Stimulated activated CD8-positive, alpha-beta memory T cell treated with anti-CD3 and anti-CD28 coated beads, Interleukin-7, amount 100 ng/mL, for 48 hours (primary cell): ENCODE measurements at places on chromosomes 13 and 19.

- no peak for DNase-seq
Observed at GRCh38 chr13:99542788-99543406, 41.6 kb downstream of the TM9SF2 start.

DNA sequence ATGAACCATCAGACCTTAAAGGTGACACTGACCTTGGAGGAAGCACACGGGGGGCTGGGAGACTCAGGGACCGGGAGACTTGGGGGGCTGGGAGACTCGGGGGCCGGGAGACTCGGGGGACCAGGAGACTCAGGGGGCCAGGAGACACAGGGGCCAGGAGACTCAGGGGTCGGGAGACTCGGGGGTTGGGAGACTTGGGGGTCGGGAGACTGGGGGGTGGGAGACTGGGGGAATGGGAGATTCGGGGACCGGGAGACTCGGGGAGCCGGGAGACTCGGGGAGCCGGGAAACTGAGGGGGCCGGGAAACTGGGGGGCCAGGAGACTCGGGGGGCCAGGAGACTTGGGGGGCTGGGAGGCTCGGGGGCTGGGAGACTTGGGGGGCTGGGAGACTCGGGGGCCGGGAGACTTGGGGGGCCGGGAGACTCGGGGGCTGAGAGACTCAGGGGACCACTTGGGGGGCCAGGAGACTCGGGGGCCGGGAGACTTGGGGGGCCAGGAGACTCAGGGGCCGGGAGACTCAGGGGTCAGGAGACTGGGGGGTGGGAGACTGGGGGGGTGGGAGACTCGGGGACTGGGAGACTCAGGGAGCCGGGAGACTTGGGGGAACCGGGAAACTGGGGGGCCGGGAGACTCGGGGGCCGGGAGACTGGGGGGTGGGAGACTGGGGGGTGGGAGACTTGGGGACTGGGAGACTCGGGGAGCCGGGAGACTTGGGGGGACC lies 62.9 kb downstream of the RASA3 start:
- DNase-seq: no peak

GRCh38 chr19:18300930-18301717 lies 19.7 kb upstream of the JUND start:
- no peak for DNase-seq

GRCh38 chr13:45398877-45399276 lies 19.3 kb downstream of the SLC25A30 start:
- DNase-seq: no peak

DNA sequence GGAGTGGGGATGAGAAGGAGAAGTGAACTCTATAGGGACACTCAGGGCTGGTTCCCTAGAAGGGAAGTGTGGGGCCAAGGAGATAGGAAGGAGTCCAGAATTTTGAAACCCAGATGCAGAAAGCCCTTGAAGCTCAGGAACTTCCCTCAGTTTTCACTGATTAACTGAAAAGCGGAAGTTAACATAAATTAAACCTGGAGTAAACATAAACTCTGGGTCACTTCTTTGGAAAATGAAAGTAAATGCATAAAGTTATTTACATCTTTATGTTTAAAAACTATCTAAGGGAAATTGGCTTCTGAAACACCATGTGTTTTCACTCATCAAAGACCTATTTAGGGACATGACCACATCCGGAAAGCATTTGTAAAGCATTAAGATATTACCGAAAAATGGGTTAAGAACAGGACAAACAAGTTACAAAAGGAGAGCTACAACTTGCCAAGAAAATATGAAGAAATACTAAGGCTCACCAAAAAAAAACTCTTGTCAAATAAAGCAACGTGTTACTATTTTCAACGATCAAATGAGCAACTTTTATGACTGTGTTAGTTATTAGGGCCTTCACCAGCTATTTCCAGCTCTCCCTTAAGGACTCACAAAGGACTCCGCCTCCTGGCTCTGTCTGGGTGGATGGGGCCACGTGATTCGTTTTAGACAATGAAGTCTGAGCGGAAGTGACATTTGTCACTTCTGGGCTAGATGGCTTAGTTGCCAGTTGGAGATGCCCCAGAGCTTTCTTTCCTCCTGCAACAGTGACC lies 439.1 kb upstream of the ZNF507 start:
- no peak for DNase-seq

GRCh38 chr19:29590278-29590677 lies 15.8 kb upstream of the POP4 start:
- DNase-seq: no peak

- no peak for DNase-seq
Observed at GRCh38 chr13:80862456-80862855, 521.5 kb upstream of the SPRY2 start.

GRCh38 chr13:48772908-48773307 lies 119.2 kb downstream of the CYSLTR2 start:
- no peak for DNase-seq

DNA sequence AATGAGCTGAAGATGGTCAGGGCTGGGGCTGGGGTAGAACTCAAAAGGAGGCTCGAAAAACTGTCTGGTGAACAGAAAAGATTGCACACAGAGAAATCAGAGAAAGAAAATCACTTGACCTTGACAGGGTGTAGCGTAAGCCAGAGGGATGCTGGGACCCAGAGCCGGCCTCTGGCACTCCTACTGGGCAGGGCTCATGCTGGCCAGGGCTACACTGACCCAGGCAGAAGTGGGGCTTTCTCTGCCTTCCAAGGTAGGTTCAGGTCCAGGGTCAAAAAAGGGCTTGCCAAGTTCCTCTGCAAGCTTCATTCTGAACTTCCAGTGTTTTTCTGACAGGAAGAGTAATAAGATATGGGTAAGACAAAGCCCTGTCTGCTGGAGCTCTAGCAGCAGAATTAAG lies 56.2 kb downstream of the LATS2 start:
- no peak for DNase-seq

GRCh38 chr19:1455336-1456120 lies 5.6 kb downstream of the APC2 start:
- peak; percentile 62 for DNase-seq

- no peak for DNase-seq
Observed at GRCh38 chr19:36773223-36773579, 594 bp upstream of the ZNF850 start.

- no peak for DNase-seq
Observed at GRCh38 chr13:23656637-23657371, 86.6 kb downstream of the TNFRSF19 start.

- DNase-seq: no peak
Observed at GRCh38 chr19:47430041-47430802, 10.9 kb upstream of the MEIS3 start.

DNA sequence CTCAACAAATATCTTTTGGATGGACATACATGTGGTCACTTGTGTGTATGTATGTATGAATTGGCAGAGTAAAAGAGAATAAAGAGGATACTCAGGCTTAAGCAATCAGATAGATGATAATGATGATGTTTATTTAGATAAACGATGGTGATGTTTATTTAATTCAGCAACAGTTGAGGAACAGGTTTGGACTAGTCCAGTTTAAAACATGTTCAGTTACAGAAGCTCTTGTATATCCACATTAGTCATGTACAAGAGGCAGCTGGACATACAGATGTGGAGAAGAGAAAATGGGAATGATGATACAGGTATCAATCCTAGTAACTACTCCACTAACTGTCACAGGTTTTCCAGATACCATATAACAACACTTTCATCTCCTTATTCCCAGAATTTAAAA lies 232.1 kb downstream of the DIAPH3 start:
- no peak for DNase-seq

DNA sequence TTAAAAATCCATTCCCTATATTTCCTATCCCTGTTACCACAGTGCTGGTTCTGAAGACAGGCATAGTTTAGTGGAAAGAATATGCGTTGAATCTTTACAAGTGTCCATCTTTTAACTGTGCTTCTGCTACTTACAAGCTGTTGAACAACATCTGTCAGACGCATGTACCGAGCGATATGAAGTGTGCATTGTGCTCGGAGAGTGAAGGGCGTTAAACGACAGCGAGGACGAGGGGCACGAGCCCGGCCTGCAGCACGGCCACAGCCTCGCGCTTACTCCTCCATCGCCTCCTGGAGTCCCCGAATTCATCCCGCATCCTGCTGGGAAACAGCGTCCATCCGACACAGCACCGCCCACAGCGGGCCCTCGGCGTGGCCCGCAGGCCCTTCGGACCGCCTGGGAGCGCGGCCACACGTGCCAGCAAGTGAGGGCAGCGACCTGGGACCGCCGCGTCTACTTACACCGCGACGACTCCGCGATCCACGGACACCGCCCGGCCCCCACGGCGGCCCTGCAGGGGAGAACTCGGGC lies 514 bp downstream of the PCID2 start:
- no peak for DNase-seq

- DNase-seq: no peak
Observed at GRCh38 chr13:111316161-111316730, 4.2 kb upstream of the TEX29 start.

GRCh38 chr13:40120781-40121180 lies 465.3 kb downstream of the COG6 start:
- no peak for DNase-seq

DNA sequence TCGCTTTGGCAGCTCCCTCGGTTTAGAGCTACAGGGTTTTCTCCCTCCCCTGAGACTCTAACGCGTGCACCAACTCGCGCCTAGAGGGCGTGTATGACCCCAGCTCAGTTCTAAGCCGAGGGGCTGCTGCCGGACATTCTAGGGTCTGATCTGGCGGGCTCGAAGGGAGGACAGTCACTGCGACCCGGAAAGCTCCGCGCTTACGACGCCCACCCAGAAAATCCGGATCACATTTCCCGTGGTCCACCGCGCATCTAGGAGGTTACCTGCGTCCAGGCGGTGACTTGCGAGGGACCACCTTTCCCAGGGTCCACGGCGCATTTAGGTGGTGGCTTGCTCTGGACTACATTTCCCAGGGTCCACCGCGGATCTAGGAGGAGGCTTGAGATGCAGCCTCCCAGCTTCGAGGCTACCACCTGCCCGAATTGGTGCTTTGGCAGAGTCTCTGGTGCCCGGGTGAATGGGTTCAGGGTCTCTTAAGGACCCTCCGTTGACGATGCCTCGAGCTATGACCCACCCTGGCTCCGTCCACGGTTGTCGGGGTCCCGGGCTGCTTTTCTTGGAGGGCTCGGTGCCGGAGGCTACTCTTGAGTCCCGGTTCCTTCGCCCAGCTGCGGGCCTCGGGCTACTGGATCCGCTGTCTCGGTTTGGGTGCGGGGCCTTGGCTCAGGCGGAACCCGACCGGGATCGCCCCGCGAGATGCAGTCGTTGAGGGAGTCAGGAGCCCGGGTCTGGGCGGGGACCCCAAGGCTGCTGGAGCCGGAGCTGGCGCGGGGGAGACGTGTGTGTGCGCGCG lies 30.5 kb downstream of the ZNF146 start:
- no peak for DNase-seq

GRCh38 chr19:41995959-41996797 lies 2.1 kb upstream of the ATP1A3 start:
- no peak for DNase-seq

GRCh38 chr19:15379999-15380647 lies 536 bp upstream of the AKAP8 start:
- DNase-seq: no peak

GRCh38 chr19:38250428-38250820 lies 5.8 kb downstream of the PPP1R14A start:
- DNase-seq: no peak

- DNase-seq: no peak
Observed at GRCh38 chr13:51041126-51041525, 69.9 kb downstream of the C13orf42 start.

GRCh38 chr13:35966024-35966423 lies 165.2 kb downstream of the DCLK1 start:
- DNase-seq: no peak

- DNase-seq: no peak
Observed at GRCh38 chr19:13053761-13054625, 48.7 kb downstream of the LYL1 start.

DNA sequence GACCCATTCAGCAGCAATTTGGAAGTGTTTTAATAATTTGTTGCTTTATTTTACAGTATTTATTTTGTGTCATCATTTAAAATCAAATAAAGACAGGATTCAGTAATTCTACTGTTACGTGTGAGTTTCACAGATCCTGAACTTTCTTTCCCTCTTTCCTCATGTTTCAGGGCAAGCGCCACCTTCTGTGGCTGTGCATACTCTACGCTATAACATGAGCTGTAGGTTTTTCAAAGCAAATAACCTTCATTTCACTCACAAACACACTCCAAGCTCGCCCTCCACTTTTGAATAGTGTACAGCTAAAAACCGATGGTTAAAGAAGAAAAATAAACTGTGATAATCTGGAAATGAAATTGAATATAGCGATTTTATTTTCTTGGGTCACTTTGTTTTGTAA lies 753.3 kb downstream of the OLFM4 start:
- DNase-seq: no peak

DNA sequence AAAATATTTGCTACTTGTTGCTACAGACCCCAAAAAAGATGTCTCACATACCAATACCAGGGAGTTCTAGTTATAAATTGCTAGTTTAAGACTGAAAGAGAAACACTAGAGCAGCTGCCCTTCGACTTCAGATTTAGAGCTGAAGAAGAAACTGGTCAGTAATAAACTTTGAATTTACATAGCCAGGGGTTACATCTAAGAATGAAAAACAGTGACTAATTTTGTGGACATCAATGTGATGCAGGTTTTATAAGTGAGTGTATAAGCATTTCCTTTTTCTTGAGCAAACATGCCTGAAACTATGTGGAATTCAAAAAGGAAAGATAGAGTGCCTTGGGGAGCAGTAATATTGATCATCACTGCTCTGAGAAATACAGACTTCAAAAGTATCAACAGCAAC lies 724.9 kb upstream of the MIR17HG start:
- DNase-seq: no peak

DNA sequence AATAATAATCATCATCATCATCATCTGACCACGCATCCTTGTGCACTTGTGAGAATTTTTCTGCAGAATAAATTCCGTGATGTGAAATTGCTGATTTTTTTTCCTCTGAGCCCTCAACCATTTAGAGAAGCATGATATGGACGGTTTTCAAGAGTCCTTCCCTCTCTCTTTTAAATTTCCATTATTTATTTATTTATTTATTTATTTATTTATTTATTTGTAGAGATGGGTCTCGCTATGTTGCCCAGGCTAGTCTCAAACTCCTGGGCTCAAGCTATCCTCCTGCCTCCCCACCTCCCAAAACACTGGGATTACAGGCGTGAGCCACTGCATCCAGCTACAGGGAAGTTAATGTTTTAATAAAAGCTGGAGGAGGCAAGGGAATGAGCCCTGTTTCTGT lies 39.6 kb downstream of the CACNA1A start:
- no peak for DNase-seq

DNA sequence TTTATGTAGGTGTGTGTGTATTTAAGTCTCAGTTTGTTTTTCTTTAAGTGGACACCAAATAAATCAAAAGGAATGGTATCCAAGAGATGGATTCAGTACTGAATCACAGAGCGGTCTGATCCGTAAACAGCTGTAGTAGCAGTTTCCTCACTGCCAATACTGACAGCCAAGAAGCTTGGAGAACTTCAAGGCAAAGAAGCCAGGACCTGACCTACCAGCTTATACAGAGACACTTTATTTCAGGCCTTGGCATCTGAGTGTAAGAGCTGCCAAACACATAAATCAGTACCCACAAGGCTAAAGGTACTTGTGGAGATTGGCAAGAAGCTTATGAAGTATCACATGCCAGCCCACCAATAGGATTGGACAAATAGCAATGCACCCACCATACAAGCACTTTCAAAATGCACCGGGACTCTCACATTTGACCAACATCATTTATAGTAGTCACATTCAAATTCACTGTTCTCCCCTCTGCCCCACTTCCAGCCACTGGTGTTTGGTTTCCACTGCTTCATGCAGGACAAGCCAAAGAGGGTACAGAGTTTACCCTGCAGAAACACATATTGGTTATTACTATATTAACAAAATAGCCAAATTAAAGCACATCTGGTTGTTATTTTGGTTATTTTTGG lies 357.9 kb downstream of the KLF12 start:
- DNase-seq: no peak

- DNase-seq: no peak
Observed at GRCh38 chr13:101127741-101128353, 288.5 kb downstream of the NALCN start.

GRCh38 chr13:39196965-39197646 lies 158.8 kb downstream of the NHLRC3 start:
- no peak for DNase-seq
